ENCODE measurements at places on chromosomes 4 and X. TPM values are rescaled to one million over a fixed set of nuclear protein-coding genes. Genes with fewer than 3 reads are reported as not detected.

DNA sequence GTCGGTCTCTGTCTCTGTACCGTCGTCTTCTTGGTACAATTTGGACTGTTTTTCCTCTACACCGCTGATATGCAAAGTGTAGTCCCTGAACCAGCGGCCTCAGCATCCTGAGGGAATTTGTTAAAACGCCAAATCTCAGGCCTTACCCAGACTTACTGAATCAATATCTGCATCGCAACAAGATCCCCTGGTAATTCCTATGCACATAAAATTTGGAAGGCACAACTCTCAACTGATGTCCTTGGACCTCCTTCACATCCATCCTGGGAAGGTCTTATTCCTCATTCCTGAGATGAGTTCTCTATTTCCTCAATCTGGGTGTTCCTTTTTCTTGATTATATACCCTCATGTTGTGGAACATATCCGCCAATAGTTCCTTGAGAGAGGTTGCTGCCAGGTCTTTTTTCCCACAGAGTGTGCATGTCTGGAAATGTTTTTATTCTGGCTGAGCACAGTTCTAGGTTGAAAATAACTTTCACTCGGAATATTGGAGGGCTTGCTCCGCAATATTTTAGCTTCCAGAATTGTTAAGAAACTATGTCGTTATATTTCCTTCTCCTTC, 738 bp upstream of the HPF1 start:
- no peak for DNase-seq

- DNase-seq = no peak
Observed at GRCh38 chr4:2062808-2063524, 3.8 kb downstream of the NAT8L start.

- no peak for DNase-seq
Observed at GRCh38 chr4:184930026-184930425, 88.3 kb upstream of the HELT start.

DNA sequence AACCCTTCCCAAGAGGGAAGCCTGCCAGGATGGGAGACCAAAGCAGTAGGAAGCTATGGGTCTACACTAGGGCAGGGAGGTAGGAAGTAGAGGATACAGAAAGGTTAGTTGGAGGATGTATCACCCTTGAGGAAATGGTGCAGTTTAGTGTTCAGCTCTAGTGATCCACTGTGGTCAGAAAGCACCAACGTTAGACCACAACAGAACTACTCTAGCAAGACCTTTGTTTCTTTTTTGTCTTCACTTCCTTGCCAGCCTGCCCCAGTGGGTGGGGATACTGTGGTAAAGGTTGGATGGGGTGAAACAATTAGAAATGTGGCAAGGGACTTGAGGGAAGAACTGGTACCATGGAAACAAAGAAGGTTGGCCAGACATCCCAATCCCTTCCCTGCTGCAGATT, 83.3 kb downstream of the DDIT4L start:
- DNase-seq = no peak

Gene SPRY1
- 14.8 TPM for total RNA-seq

DNA sequence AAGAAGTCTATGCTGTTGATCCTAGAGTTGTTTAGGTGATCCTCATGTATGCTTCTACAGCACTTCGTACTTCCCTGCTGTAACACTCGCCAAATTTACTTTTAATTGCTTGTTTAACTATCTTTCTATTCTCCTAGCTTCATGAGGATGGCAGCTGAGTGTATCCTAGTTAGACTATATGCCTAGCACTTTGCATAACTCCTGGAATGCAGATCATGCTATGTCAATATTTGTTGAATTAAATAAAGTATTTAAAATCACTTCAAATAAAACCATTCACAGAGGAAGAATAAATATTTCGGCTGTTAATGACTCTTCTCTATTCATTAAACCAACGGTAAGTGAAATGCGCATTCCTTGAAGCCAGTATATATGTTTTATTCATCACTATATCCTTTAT, 55.1 kb downstream of the F9 start:
- no peak for DNase-seq

- DNase-seq = peak; percentile 12
Observed at GRCh38 chrX:74613370-74614092, 893 bp downstream of the RLIM start.

GRCh38 chr4:61251129-61251528, 51.0 kb downstream of the ADGRL3 start:
- no peak for DNase-seq

Gene GAGE12H
- total RNA-seq = not detected

DNA sequence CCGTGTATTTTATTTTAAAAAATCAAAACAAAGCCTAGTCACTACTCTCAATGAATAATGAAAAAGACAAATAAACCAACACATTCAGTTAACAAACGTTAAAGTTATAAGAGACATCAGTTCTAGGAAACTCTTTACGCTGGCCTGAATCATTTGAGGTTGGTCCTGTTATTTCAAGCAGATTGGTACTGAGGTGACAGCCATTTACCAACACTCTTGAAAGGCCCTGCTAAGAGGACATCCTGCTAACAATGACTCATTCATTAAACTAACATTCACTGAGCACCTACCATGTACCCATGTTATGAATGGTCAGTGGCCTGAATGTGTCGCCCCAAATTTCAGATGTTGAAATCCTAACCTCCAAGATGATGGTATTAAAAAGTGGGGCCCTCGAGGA, 57.1 kb upstream of the ADGRG2 start:
- no peak for DNase-seq

GRCh38 chrX:118183606-118184005, 67.0 kb upstream of the KLHL13 start:
- no peak for DNase-seq

GRCh38 chrX:138463476-138463875, 248.0 kb downstream of the FGF13 start:
- no peak for DNase-seq

- DNase-seq = no peak
Observed at GRCh38 chr4:189046642-189047041, 894.0 kb upstream of the FRG1 start.

- no peak for DNase-seq
Observed at GRCh38 chr4:174561560-174561959, 39.3 kb upstream of the HPGD start.

Gene P2RY4
- total RNA-seq = 0.32 TPM

- DNase-seq = no peak
Observed at GRCh38 chr4:52507774-52508173, 151.3 kb downstream of the USP46 start.

DNA sequence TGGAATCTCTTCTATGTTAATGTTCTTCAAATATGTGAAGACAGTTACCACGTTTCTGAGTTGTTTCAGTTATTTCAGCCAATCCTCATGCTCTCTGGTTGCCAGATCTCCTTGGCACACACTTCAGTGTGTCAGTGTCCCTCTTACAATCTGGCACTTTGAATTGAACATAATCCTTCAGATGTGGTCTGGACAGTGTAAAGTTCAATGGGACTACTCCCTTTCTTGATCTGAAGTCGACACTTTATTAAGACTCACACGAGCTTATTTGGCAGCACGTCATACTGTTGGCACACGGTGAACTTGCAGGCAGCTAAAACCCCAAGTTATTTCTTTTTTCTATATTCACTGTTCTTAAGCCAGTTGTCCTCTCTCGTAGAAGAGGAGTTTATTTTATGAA, 28.2 kb downstream of the ARSJ start:
- DNase-seq = no peak

DNA sequence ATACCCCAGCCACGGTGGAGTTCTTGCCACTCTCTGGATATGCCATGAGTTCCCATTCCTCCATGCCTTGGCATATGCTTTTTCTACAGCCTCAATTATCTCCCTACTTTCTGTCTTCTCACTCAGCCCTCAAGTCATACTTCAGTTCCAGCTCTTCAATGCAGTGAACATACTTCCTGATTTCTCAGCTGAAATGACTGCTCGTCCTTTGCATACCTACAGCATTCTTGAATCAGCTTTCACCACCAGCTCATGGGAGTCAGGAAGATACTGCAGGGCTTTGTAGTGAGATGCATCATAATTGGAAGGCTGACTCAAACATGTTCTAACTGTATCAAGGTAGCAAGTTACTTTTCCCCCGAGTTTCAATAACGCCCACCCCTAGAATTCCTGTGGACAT, 118.4 kb downstream of the APBB2 start:
- DNase-seq = no peak

- DNase-seq = peak; percentile 81
Observed at GRCh38 chrX:48631376-48632090, 34.2 kb downstream of the WDR13 start.

GRCh38 chr4:110533940-110534339, 58.0 kb downstream of the ENPEP start:
- no peak for DNase-seq

All from pancreas (tissue), 10 donors.